Activated T-cell treated with anti-CD3 and anti-CD28 coated beads for 4 hours (primary cell): ENCODE measurements at places on chromosomes 3 and 15.

DNA sequence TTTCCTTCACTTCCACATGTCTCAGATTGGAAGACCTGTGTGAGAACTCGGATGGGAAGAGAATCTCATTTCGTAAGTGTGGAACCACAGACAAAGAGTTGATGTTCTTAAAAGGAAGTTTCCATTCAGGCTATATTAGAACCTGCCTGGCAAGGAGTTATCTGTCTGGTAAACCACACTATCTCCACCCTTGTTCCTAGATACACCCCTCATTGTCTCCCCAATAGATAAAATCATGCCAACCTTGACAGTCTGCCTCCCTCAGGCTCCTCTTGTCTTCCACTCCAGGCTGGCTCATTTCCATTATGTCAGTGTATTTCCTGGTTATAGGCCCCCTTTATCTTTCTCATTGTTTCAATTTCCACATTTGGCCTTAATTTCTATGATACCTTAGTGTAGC lies 89.2 kb downstream of the TMEM108 start:
- DNase-seq = no peak

- DNase-seq = peak; percentile 71
Measured at GRCh38 chr3:141441381-141442364, 45.2 kb upstream of the RASA2 start.

- DNase-seq = no peak
Measured at GRCh38 chr15:74788042-74788682, 6.3 kb downstream of the CSK start.

GRCh38 chr3:12935023-12935860 lies 93.9 kb upstream of the RPL32 start:
- no peak for DNase-seq

DNA sequence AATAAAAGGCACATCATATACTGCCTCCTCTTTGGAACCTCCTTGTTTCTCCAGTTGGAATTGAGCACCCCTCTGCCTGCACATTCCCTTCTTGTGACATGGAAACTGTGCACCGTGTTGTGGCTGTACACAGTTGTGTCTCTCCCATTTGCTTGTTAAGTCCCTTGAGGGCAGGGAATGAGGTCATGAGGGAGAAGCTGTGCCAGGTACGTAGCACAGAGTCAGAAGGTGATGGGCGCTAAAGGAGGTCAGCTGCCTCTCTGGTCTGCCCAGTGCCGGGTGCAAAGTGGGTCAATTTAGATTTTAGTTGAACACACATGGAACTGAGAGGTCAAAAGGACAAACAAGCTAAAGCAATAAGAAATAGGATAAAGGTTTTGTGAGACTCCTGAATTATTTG lies 124.4 kb downstream of the FAM43A start:
- DNase-seq = no peak

GRCh38 chr3:115330430-115330829 lies 183.3 kb upstream of the ZBTB20 start:
- no peak for DNase-seq
